Glomerular endothelial cell (primary cell): ENCODE measurements at places on chromosomes 16 and 17.

DNA sequence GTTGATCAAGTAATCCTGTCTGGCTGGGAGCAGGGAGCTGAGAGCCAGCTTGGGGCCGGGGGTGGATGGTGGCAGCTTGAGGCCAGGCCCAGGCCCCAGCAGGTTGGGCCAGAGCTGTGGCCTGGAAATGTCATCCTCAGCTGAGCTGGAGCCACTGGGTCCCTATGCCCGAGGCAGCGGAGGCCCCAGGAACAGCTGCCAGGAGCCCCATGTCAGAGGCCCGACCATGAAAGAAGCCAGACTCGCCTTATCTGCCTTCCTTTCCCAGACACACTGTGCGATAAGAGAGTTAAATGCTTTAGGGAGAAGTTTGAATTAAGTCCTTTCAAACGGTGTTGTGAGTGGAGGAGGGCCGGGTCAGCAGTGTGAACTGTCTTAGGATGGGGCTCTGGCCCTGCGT is 3.5 kb downstream of the SMTNL2 start:
- no peak for DNase-seq

- DNase-seq = no peak
Observed at GRCh38 chr16:86142801-86143236, 243.9 kb downstream of the IRF8 start.

GRCh38 chr17:66893382-66893781 is 58.5 kb downstream of the CACNG5 start:
- no peak for DNase-seq

DNA sequence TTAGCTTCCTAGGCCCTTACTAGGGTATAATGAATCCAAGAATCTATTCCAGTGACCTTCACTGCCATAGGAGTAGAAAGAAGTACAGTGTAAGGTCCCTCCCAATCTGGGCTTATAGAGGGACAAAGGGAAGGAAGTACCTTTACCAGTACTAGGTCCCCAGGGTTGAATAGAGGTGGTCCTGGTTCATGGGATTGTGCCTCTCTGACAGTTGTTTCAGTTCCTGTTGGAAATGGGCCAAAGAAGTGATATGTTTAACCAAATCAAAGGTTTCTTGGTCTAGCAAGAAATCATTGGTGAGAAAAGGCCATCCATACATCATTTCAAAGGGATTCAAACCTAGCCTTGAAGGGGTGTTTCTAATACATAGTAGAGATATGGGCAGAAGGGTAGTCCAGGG is 16.0 kb upstream of the ZNHIT3 start:
- DNase-seq = no peak

DNA sequence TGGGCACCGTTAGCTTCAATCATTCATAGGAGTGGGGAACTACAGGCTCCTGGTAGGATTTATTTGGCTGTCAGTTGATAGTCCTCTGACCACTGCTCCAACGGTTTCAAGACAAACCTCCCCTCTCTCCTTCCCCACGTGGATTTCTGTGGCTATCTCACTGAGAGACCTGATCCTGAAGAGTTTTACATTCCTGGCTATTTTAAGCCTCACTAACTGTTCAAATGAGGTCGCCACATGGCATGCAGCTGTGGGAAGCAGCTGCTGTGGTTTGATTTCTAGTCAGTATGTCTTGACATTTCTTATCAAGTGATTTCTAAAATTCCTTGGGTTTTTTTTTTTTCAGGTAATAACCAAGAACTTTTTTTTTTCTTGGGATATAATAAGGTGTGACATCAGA is 38.3 kb downstream of the CDK5R1 start:
- DNase-seq = no peak

DNA sequence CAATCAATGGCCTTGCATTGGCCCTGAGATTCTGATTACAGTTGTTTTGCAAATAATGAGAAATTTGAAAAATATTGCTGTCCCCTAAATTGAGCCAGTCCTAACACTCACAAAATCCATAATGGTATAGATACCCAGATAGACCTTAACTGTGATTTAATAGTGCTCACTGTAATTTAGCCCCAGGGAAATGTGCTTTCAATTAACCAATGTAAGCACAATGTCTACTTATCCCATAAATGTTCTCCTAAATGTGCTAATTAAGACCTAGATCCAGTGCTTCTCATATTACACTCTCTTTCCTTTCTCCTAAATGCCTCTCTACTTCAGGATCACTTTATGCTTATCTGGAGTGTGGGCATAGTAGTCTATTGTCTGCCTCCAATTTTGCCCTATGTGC is 417.8 kb upstream of the CCL2 start:
- no peak for DNase-seq

GRCh38 chr17:4448197-4448980 is 14.6 kb downstream of the SPNS3 start:
- no peak for DNase-seq

- DNase-seq = no peak
Observed at GRCh38 chr16:8708536-8708935, 34.1 kb downstream of the ABAT start.

- no peak for DNase-seq
Observed at GRCh38 chr16:27660507-27660906, 110.6 kb downstream of the KATNIP start.

DNA sequence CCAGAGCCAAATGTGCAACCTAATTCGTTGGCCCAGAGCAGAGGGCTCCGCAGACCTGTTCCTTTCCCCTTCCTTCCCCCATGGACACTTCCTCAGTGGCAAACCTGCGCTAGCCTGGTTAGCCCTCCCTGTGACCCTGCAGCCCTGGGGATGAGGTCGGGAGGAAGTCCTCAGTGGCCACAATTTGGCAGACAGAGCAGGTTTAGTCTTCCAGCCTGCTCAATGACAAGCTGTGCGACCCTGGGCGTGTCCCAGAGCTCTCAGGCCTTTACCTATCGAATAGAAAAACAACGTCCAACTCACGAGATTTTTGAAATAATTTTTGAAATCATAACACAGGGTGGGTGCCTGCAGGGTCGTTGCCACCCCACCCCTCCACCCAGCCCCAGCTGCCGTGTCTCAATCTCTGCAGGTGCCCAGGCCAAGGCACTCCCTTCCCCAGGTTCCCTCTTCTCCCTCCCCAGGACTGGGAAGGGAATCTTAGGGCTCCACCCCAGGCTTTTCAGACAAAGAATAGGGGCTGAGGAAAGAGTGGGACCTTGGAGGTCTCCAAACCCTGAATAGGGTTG is 1.4 kb downstream of the HBM start:
- DNase-seq = no peak

DNA sequence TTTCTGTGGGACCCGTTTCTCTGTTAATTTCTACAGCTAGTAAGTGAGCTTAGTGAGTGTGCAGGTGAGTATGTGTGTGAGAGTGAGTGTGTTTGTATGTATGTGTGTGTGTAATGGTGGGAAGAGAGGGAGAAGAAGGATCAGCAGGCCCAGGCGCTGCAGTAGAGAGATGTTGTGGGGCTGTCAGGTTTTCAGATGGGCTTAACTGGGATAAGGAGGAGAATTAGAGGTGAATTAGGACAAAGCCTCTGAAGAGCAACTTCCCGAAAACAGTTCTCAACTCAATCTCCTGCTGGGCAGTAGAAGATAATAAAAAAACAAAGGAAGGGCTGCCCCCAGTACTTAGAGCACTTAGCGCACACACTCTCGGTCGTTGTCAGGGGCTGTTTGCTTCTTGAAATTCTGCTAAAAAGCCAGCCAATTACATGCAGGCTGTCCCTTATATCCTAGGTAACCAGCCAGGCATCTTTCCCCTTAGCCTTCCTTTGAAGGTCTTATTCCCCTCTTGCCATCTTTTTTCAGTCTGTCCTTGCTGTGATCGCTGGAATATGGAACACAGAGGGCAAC is 63.4 kb downstream of the CLEC16A start:
- DNase-seq = no peak

GRCh38 chr17:75517297-75517865 is 1.1 kb downstream of the TSEN54 start:
- no peak for DNase-seq

GRCh38 chr17:14427900-14428647 is 127.2 kb downstream of the HS3ST3B1 start:
- no peak for DNase-seq

GRCh38 chr16:2470603-2471015 is 488 bp upstream of the NTN3 start:
- no peak for DNase-seq

GRCh38 chr16:64122177-64122576 is 999.7 kb downstream of the CDH11 start:
- DNase-seq = no peak

DNA sequence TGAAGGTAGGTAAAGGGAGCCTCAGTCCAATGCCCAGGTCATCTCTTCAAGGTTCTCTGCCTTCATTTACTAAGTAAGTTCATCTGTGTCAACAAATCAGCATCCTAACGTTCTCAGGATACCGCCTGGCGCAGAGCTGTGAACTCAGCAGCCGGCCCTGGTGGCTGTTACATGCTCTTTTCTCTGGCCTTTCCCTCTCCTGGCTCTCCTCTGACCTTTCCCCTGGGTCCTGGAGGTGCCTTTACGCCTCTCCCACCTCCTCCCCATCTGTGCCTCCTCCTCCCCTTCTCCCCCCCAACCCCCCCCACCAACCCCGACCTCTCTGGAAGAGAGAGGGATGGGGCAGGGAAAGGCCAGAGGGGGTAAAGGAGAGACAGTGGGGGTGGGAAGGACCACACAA is 19.5 kb downstream of the COTL1 start:
- DNase-seq = no peak

- DNase-seq = no peak
Observed at GRCh38 chr16:89320782-89321501, 103.4 kb downstream of the ZNF778 start.

- no peak for DNase-seq
Observed at GRCh38 chr16:80509872-80510271, 30.9 kb upstream of the DYNLRB2 start.

DNA sequence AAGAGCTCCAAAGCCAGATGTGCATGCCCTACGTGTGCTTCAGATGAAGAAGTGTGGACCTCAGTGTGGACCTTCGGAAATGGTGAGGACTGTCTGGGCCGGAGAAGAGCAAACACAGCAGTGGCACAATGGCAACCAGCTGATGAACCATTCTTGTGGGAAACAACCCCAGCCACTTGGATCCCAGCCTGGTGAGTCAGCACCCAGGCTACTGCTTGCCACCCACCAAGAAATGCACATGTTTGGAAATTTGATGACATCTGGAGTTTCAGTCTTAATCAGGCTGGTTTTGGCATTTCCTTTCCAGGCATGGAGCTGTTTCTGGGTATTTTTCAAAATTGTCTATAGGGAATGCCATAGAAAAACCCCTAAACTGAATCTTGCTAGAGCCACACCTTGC is 42.7 kb downstream of the DYNLRB2 start:
- DNase-seq = no peak

- DNase-seq = no peak
Observed at GRCh38 chr17:46013502-46014165, 14.6 kb downstream of the STH start.

DNA sequence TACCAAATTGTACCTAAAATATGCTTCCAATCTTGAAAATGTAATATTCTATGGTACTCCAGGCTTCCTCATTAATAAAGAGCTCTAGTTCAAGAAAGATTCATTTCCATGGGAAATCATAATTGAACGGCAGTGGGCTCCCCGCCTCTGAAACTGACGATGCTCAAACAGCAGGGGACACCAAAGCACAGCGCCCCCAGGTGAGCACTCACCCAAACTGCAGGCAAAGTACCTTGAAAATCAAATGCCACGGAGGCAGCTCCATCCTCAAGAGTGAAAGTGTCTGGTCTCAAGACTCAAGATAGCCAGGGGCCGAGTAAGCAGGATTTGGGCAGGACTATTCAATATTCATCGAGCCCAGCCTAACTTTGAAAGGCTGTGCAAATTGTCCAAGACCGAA is 217.4 kb upstream of the TNRC6C start:
- DNase-seq = no peak

DNA sequence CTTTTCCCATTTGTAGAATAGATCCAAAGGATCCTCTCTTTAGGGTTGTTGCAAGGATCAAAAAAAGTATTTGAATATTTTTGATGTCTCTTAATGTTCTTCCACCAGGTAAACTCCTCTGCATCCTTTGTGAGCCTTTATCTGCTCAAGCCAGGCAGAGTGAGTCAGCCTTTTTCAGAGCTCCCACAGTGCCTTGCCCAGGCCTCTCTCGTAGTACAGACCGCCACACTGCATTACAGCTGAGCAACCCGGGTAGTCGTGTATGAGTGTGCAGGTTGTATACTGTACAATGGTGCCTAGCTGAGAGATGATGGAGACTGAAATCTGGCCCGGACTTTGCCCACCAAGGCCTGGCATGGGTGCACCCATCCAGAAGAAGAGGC is 20.9 kb downstream of the RHBDL3 start:
- DNase-seq = no peak

DNA sequence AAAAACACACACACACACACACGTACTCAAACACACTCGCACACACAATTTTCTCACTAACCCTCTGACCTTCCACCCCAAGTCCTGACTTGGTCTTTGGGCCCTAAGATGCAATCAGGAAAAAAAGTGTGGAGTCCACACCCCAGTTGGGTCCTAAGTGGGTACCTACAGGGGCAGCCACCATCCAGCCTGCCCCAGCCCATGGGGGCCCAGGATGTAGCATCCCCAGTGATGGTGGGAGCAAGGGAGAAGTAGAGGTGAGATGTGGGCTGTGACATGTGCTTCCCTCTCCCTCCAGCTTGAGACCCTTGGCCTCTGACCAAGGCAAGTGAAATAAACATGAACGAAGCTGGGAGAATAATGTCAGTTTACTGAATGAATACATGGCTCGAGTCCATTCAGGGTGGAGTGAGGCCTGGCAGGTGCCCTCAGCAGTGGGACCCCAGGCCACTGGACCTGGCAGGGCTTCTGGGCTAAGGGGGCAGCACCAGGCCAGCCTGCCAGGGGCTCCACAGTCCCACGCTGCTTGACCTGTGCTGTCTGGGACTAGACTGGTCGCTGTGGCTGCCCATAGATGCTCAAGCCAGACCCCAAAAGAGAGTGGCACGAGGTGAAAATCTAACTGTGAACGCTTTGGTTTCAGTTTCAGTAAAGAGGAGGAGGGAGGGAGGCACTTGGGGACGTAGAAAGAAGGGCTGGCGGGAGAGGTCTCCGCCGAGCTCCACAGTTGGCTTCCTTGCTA is 73.7 kb downstream of the MRC2 start:
- DNase-seq = no peak

- no peak for DNase-seq
Observed at GRCh38 chr16:86059253-86060171, 160.6 kb downstream of the IRF8 start.

- no peak for DNase-seq
Observed at GRCh38 chr17:56603486-56604238, 10.2 kb downstream of the NOG start.

GRCh38 chr16:75862098-75862386 is 135.8 kb upstream of the CPHXL start:
- no peak for DNase-seq

GRCh38 chr17:38333635-38334295 is 10.0 kb downstream of the GPR179 start:
- no peak for DNase-seq
